ENCODE measurements at places on chromosomes 6 and 20.

GRCh38 chr20:40493071-40493470 is 196.0 kb downstream of the MAFB start:
- no peak for DNase-seq

DNA sequence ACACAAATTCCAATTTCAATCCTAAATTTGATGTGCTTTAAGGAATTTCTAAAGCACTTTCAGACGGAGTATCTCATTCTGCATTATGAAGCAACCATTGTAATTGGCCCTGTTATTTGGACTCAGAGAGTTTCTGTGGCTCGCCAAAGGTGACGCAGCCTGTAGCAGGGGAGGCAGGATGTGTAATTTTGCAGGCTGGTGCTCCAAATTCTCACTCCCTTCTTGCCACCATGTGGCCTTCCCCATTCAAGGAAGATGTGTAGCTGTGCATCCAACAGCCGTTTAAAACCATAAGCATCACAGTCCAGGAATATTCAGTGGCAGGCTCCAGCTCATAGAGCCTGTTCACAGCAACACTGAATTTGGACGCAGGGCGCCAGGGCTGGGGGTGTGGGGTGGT is 45.8 kb downstream of the AGPAT4 start:
- DNase-seq, result no peak

GRCh38 chr20:20211274-20211987 is 156.5 kb upstream of the INSM1 start:
- no peak for DNase-seq

GRCh38 chr6:43413002-43413401 is 14.3 kb upstream of the ABCC10 start:
- no peak for DNase-seq

GRCh38 chr6:137678451-137678850 is 184.3 kb upstream of the OLIG3 start:
- peak; percentile 74 for DNase-seq

GRCh38 chr20:45100563-45101245 is at the start of gene KCNS1:
Gene KCNS1, minus strand, starts transcription at chr20:45101127. Its CDS starts 1,891 bp downstream, at chr20:45099236.
- no peak for DNase-seq

DNA sequence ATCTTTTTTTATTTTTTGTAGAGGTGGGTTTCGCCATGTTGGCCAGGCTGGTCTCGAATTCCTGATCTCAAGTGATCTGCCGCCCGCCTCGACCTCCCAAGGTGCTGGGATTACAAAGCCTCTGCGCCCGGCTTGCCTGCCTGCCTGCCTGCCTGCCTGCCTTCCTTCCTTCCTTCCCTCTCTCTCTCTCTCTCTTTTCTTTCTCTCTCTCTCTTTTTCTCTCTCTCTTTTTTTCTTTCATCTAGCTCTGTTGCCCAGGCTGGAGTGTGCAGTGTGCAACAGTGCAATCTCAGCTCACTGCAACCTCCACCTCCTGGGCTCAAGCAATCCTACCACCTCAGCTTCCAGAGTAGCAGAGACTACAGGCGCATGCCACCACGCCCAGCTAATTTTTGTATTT is 4.6 kb upstream of the ILRUN start:
- no peak for DNase-seq

DNA sequence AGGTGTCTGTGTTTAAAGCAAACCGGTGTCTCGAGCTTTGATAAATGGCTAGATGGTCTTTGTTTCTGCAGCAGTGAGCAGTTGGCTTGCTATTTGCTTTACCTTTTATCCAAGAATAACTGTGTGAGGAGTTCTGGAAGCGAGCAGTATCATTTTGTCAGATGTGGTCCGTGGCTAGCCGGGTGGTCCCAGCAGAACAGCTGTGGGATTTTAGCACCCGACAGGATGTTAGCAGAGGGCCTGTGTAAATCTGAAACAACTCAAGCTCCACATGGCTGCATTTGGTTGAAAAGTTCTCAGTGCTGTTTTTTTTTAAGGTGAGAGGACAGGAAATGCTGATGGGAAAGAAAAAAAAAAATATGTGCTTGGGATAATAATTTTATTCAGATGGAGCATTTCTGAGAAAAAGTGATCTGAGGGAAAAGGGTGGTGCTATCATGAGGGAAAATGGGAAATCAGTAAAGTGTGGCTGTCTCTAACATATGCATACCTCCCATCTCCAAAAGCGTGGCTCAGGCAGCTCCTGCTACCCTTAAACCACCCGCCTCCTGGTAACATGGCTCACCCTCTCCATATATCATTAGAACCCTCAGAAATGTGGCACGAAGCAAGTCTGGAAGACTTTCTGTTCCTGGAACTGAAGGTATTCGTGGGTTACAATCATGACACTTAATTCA is 215.4 kb downstream of the TSHZ2 start:
- no peak for DNase-seq

GRCh38 chr6:143000811-143001210 is 55.8 kb upstream of the HIVEP2 start:
- no peak for DNase-seq

DNA sequence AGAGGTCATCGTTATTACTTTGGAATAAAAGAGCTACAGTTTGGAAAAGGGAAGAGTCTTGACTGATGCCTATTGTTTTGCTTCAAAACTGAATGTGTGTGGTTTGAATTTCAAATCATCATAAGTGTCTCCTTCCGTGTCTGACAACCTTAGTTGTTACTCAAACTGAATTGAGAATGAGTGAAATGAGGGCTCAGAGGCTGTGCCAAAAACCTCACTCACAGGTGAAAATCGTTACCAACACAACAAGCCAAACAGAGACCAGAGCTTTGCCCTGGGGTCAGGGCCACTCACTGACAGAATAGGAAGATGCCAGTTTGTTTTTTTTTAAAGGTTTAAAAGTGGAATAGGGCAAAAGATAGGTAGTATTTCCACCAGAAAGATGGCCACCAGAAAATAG is 15.2 kb upstream of the SIRT5 start:
- DNase-seq, result no peak

DNA sequence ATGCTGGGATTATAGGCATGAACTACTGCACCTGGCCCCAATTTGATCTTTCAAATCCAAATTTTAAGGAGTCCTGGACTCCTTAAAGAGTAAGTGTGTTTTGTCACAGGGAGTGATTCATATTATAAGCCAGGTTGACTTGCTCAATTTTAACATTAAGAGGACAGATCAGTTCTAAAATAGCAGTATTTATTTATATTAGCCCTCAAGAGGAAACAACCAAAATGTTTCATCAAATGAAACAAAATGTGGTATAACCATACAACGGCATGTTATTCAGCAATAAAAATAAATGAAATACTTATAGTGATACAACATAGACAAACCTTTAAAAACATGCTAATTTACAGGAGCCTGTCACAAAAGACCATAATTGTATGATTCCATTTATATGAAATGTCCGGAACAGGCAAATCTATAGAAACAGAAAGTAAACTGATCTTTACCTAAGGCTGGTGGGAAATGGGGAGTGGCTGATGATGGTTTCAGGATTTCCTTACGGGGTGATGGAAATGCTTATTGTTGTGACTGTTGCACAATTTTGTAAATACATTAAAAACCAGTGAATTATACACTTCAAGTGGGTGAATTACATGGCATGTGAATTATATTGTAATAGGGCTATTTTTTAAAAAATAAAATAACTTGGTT is 637.4 kb downstream of the MMUT start:
- DNase-seq, result no peak

- peak; percentile 94 for DNase-seq
Observed at GRCh38 chr6:11143394-11144371, 32.2 kb upstream of the ERVFRD-1 start.

- no peak for DNase-seq
Observed at GRCh38 chr6:3438190-3439167, 18.4 kb downstream of the SLC22A23 start.

DNA sequence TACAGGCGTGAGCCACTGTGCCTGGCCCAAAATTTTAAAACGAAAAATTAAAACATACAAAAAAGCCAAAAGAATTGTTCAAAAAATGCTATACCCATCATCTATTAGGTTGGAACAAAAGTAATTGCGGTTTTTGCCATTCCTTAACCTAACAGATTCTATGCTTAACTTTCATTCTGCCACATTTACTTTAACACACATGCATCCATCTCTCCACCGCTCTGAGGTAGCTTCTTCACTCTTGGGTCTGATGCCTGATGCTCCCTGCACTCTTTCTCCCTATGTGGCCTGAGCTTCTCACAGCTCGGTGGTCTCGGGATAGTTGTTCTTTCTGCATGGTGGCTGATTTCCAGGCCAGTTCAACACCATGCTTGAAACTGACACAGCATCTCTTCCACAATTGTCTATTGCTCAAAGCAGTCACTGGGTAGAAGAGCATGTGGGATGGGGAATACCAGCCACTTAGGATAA is 4.7 kb upstream of the MANBAL start:
- DNase-seq, result no peak

DNA sequence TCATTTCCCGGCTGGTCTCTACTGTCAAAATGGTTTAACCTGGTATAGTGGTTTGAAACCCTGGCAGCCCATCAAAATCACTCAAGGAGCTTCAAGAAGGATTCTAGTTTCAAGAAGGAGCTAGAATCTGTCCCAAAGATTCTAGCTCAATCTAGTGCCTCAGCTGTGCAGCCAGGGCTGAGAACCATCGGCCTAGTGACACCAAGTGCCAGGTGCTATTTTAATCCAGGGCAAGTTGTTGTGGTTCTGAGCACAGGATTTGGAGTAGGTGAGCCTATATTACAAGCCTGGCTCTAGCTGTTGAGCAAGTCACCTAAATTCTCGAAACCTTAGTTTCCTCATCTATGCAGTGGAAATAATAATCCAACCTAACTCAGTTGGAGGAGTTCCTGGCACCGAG is 3.7 kb downstream of the MOCS1 start:
- no peak for DNase-seq

GRCh38 chr6:147758303-147758702 is 249.8 kb downstream of the SAMD5 start:
- DNase-seq, result no peak

DNA sequence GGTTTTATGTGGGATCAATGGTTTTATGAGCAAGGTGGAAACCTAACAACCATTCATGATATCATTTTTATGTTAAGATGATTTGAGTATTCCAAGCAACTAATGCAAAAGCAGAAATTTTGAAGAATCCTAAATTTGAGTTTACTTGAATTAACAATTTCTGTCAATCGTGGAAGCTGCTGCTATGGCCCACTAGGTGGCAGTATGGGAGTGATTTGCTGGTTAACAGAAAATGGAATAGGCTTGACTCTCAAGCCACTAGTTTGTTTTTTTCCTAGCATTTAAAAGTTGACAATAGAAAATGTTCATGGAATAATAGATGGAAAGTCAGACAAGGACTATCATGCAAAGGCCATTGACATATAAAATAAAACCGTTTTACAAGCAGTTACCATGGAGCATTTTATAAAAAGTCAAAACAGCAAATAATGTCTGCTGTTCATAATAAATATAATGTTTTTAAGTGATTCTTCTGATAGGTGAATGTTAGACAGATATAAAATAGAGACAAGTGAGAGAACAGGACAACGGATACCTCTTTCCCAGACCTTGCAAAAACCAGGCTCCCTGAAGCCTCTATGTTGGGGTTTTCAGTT is 43.0 kb upstream of the TMEM200A start:
- DNase-seq, result peak; percentile 70

DNA sequence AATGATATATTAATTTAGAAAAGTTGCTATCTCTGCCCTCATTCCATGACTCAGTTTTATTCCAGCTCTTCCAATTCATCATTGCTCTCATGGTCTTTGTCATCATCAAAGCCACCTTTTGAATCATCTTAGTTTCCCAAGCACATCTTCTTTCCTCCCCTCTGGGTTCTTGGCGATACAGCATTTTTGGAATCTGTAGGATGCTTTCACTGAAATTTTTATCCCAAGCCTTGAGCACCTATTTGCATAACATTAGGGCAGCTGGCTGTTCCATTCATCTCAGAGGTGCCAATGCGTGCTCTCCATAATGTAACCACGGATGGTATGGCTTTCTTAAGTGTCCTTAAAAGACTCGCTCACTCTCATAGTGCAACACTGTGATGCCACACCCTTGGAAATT is 100.4 kb downstream of the SNX5 start:
- no peak for DNase-seq

DNA sequence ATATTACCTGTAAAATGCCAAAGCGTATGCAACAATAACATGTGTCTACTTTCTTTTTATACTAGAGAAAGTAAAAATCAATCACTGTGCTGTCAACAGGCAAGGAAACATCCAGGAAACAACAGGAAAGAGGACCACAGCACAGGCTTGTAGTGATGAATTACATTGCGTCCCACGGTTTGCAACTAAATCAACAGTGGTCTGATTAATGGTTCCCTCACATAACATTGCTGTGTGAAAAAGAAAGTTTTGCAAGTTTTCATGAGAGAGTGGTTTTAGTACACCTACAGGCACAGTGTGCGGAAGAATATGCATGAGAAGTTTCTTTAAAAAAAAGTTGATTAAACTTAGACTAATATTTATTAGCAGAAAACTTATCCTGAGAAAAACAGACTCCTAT is 329.5 kb upstream of the HSF2 start:
- no peak for DNase-seq

- no peak for DNase-seq
Observed at GRCh38 chr20:9196110-9196509, 127.2 kb downstream of the PLCB4 start.

DNA sequence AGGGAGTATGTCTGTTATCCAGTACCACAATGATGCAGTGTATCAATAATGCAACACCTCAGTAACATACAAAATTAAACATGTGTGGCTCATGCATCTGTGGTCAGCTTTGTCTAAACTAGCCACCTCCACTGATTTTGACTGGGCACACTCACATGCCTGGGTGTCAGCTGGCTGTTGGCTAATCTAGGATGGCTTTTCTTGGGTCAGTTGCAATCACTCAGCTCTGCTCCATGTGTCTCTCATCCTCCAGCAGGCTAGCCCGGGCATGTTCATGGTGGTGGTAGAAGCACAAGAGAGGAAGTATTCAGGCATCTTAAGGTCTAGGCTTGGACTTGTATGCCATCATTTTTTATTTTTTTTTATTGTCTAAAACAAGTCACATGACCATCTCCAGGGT is 59.3 kb upstream of the JAG1 start:
- no peak for DNase-seq

DNA sequence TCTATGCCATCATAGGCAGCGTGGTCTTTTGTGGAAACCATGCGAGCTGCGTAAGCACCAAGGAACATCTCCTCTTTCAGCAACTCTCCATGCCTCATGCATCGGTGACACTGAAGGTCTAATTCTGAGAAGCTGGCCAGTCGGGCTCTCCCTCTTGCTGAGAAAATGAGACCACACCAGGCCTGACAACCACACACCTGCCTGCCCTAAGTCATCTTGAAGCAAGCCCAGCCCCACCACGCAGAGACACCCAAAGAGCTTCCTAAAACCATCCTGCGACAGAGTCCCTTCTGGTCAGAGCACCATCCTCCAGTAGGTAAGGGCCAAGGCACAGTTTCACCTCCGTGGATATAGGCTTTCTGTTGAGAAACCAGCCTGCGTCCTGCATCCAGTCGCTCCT is 26.6 kb downstream of the PREX1 start:
- DNase-seq, result no peak

All from suppressor macrophage treated with lipopolysaccharide for 4 hours (primary cell).